ENCODE measurements at places on chromosomes 12 and 14.
A peak's percentile ranks its signal among the peaks of the same experiment; 100 is the strongest.

DNA sequence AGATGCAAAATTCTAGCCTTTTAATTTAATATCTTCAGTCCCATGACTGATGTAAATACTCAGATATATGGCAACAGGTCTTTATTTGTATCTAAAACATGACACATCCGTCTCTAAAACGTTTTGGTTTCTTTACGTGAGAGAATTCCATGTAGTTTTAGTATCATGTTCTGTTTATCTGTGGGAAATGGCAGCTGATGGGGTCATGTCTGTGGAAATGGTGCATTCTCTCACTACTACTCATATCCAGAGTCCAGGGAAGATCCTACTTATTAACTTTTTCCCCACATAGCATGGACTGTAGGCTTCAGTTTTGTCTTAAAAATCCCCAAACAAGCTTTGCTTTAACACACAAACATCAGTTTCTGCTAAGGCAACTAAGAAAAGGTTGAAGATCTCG lies 53.8 kb downstream of the SPTLC2 start:
- DNase-seq = no peak

- no peak for DNase-seq
Measured at GRCh38 chr12:71661977-71662530, 1.6 kb downstream of the ZFC3H1 start.

GRCh38 chr14:92224358-92224954 lies 98.5 kb upstream of the SLC24A4 start:
- no peak for DNase-seq

DNA sequence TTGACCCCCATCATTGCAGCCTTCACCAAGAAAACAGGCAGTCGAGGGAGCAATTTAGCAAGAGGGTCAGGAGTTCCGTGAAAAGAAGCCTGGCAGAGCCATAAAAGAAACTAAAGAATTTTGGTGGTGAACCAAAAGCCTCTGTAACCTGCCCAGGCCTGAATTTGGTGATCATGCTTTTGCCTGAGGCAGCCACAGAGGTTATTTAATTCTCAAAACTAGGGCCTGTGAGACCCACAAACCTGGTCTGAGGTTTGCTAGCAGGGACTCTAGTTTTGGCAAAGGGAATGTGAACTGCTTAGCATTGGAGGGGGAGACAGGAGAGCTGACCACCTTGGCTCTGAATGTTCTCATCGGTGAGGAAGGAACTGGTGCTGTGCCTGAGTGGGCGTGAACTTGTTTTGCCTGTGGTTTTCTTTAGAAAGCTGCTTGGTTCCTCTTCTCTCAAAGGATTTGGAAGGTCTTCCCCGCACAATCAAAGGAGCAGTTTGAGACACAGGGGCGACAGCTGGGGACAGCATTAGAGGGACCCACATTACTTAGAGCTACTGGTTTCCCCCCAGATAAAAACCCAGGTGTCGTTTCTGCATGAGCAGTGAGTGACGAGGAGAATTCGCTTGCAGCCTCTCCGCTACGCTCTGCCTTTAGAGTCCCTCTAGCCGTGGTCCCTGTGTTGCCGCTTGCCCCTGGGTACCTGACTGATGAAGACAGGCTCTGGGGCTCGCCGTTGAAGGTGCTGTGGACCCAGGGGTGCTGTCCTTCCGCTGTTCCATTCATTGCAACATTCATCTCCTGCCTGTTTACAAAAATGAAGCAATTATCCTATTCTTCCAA lies 12.6 kb upstream of the WNT5B start:
- no peak for DNase-seq

DNA sequence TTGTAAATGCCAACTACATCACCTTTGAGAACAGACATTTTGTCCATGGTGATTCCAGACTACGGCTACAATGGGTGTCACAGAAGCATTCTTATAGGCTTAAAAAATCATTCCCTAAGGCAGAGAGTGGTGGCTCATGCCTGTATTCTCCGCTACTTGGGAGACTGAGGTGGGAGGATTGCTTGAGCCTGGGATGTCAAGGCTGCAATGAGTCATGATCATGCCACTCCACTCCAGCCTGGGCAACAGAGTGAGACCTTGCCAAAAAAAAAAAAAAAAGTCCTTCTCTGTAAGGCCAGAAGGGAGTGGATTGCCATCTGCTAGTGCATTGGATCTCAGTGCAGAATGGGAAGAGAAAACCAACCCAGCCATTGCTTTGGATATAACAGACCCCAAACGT lies 522.5 kb downstream of the VRK1 start:
- DNase-seq = no peak

GRCh38 chr12:93166541-93167307 lies 211.0 kb upstream of the NUDT4 start:
- no peak for DNase-seq

- no peak for DNase-seq
Measured at GRCh38 chr12:103249607-103250006, 246.2 kb downstream of the C12orf42 start.

GRCh38 chr12:131641315-131641714 lies 69.6 kb upstream of the SFSWAP start:
- no peak for DNase-seq

DNA sequence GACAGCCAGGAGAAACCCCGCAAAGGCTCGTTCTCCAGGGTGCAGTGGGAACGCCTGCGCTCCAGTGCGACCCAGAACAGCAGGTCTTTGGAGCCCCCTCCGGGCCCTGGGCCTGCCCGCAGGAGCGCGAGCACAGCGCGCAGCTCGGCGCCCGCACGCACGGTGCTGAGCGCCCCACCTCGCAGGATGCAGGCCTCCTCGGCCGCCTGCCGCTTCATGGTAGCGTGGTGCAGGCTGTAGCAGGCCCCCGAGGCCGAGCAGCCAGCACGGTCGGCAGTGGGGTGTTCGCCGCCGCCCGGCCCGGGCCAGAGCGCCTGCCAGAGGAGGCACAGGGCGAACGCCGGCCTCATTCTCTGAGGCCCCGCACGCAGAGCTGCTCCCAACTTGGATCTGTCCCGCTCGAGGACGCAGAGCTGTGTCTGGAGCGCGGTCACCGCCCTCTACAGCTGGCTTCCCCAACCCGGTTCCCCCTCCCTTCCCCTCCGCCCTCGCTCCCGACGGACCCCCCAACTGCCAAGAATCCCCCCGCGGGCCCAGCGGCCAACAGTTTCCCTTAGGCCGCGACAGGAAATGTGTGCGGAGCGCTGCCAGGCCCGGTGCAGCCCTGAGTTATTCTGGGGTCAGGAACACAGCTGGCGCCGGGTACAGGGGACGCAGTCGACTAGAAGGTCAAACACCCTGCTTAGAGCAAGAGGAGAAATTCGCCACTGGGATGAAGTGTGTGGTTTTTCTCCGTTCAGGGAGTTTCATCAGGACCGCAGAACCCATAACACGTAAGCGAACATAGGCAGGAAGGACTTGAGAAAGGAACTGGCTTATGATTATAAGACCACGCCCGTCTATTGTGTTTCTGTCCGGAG lies at the start of gene CLEC14A:
Gene CLEC14A (minus strand): TSS at position 421 of the 860 bp plus-strand sequence. CDS start 71 bp downstream, at position 350.
- peak; percentile 89 for DNase-seq

- DNase-seq = no peak
Measured at GRCh38 chr14:97523936-97524335, 726.8 kb downstream of the VRK1 start.

- no peak for DNase-seq
Measured at GRCh38 chr14:102772781-102773570, 4.3 kb upstream of the TRAF3 start.

DNA sequence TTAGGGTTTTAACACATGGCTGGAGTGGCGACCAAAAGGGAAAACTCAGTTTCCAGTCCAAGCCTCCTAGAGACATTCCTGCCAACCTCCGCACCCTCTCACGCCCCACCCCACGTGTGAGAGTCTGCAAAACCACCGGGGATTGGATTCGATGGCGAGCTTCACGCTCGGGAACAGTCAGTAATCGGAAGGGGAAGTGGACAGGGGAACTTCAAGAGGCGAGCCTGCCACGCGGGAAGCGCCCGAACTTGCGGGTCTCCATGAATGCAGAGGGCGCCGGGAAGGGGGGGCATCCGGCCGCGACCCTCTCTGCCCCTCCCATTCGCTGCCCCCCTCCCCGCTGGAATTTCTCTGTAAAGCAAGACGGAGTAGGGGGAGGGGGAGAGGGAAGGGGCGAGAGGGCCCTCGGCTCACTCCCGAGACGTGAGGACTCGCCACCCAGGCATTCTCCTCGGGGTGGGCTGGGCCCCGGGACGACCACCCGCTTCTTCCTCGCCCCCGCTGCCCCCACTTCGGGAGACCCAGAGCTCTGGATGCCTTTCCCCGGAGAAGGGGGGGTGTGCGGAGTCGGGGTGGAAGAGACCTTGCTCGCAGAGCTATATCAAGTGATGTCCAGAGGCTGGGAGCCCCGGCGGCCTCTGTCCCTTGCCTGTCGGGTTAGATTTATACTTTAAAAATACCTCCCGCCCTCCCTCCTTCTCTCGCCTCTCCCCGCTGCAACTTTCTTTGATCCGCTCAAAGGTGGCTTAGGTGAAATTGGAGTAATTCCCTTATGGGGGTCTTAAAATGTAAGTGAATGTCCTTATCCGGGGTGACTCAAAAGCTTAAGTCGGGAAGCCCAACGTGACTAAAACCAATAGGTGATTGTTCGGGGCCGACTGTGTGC lies 2.5 kb upstream of the CCND2 start:
- DNase-seq = no peak

GRCh38 chr12:54038284-54038870 lies 5.5 kb downstream of the HOXC5 start:
- DNase-seq = no peak

GRCh38 chr12:15717940-15718567 lies 71.1 kb downstream of the EPS8 start:
- no peak for DNase-seq

- DNase-seq = no peak
Measured at GRCh38 chr12:101501410-101501995, 26.4 kb downstream of the SPIC start.

GRCh38 chr14:75392686-75393641 lies 34.9 kb upstream of the JDP2 start:
- no peak for DNase-seq

GRCh38 chr14:95248432-95248831 lies 71.3 kb downstream of the CLMN start:
- peak; percentile 15 for DNase-seq

DNA sequence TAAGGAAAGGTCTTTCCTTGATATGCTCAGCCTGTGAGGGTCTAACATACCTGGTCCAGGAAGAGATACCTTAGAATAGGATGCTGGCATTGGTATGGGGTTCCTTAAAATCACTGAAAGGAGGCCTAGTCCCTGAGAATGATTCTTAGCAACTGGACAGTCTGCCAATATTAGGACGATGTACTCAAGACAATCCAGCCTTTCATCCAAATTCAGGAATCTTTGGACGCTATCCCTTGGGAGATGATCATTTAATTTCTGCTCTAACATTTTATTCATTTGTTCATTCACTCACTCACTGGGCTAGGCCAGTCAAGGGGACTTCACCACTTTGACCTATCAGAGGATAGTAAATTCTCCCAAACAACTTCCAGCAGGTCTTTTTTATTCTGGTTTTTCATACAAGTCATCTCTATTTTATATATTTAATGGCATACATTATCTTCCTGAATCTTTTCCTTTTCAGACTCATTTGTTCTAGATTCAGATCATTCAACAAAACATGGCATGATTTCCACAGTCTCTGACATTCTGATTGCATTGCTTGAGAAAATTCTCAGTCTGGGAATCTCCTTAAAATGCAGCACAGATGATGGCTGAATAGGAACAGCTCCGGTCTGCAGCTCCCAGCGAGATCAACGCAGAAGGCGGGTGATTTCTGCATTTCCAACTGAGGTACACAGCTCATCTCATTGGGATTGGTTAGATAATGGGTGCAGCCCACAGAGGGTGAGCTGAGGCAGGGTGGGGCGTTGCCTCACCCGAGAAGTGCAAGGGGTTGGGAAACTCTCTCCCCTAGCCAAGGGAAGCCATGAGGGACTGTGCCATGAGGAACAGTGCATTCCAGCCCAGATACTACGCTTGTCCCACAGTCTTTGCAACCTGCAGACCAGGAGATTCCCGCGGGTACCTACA lies 118.0 kb upstream of the PRICKLE1 start:
- no peak for DNase-seq

DNA sequence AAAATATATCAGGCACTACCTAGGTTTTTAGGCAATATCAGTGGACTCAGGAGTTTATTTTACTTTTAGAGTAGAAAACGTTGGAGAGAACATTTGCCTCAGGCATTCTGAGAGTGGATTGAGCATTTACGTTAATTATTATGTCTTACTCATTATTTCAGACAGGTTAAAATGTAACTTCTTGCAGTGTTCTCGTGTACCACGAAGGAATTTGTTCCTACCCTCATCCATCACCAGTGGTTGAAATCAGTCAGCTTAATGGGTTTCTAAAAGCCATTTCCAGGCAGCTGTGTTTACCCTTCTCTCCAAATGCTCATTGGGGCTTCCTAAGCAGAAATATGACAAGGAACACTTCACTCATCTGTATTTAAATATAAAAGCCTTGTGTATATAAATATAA lies 9.1 kb upstream of the LDHB start:
- no peak for DNase-seq

DNA sequence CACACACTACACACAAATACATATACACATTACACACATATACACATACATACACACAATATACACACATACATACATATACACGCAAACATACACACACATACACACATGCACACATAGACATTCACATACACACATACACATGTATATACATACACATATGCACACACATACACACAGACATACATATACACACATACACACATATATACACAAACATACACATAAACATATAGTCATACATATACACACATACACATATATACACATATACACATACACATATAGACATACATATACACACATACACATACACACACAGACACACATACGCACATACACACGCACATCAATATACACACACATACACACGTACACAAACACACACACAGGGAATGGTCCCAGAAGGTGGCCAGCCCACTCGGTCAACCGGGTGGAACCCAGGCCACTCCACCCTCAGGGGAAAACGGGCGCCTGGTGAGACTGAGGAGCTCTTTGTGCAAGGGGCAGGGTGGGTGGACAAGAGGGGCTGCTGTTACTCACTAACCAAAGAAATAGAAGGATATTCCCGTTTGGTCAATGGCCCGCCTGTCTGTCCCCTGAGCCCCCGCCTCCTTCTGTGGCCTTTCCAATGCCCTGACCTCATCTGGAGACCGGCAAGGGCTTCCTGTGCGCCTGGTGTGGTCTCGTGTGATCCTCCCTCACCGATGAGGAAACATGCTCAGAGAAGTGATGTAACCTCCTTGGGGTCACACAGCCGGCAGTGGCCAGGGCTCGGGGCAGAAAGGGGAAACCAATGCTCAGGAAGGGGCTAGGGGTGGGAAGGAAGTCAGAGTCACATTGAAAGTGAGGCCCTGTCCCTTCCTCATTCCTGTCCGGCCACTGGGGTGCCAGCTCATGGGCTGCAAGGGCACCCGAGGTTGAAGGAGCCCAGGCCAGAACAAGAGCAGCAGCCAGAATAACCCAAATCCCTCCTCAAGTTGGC lies 5.3 kb downstream of the TRPV4 start:
- peak; percentile 91 for DNase-seq

DNA sequence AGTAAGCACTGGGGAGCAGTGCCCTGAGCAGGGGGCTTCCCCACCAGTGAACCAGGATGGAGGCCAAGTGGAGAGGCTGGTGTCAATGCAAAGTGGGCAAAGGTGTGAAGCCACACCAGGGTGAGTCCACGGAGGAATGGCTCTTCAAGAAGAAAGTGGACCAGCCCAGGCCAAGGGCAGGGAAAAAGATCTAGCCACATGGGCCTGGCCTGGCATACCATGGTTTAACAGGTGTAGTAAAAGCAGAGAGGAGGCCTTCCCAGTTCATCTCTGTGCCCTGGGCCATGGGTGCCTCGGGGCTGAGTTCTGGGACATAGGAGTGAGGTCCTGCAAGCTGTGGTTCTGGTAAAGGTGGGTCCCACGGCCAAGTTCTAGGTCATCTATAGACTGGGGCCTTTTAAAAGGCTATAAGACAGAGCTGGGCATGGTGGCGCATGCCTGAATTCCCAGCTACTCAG lies 153.4 kb downstream of the DPF3 start:
- peak; percentile 74 for DNase-seq

GRCh38 chr14:95418858-95419257 lies 97.6 kb downstream of the SYNE3 start:
- no peak for DNase-seq
